ENCODE measurements at places on chromosomes 11 and 22.

- no peak for DNase-seq
Observed at GRCh38 chr11:14223636-14224288, 135.2 kb downstream of the RRAS2 start.

- DNase-seq = no peak
Observed at GRCh38 chr11:1504138-1504537, 17.6 kb upstream of the MOB2 start.

DNA sequence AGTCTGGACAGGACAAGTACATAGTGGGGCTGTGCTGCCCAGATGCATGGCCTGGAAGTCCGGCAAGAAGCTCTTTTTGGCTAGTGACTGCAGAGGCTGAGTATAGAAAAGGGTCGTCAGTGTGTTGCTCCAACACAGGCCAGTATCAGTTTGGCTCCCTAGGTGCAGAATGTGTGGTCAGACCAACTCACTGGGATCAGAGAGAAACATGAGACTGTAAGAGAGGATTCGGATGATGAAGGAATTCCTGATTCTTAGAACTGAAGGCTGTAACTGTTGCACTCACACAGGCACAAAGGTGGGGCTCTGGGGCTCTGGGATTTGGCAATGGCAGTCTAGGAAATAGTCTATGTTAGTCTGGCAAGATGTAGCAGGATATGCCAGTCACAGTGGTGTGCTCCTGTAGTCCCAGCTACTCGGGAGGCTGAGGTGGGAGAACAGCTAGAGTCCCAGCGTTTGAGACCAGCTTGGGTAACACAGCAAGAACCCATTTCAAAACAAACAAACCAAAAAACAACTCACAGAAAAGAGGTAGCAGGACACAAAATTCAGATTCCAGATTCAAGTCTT, 11.1 kb upstream of the UPB1 start:
- no peak for DNase-seq

GRCh38 chr11:46679241-46680163, 20.9 kb downstream of the ARHGAP1 start:
- no peak for DNase-seq

DNA sequence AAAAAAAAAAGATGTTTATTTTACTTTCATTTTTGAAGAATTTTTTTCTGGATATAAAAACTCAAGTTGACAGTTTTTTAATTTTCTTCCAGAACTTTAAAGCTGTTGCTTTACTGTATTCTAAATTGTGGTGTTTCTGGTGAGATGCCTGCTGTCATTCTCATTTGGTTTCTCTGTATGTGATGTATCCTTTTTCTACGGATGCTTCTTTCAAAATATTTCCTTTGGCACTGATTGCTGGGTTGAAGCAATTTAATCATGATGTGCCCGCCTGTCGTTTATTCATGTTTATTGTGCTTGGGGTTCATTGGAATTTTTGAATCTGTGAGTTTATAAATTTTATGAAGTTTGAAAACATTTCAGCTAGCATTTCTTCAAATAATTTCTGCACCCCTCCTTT, 29.4 kb upstream of the CTSD start:
- no peak for DNase-seq

GRCh38 chr11:35166369-35167360, 27.7 kb downstream of the CD44 start:
- DNase-seq = no peak

DNA sequence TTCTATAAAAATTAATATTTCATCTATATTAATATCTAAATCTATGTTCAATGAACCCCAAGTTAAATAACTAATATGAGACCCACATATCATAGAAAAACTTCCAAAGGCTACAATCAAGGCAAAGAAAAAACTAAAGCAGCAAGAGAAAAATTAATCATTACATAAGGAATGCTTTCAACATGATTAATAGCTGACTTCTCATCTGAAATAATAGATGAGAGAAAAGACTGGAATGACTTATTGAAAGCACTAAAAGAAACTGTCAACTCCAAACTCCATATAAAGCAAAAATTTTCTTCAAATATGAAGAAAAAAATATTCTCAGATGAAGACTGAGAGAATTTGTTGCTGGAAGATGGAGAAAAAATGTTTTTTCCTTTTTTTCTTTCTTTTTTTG, 13.0 kb downstream of the TRIM5 start:
- no peak for DNase-seq

GRCh38 chr11:64095949-64096348, 60.2 kb downstream of the FLRT1 start:
- no peak for DNase-seq

GRCh38 chr11:120819437-120820365, 204.2 kb upstream of the TBCEL start:
- DNase-seq = no peak

DNA sequence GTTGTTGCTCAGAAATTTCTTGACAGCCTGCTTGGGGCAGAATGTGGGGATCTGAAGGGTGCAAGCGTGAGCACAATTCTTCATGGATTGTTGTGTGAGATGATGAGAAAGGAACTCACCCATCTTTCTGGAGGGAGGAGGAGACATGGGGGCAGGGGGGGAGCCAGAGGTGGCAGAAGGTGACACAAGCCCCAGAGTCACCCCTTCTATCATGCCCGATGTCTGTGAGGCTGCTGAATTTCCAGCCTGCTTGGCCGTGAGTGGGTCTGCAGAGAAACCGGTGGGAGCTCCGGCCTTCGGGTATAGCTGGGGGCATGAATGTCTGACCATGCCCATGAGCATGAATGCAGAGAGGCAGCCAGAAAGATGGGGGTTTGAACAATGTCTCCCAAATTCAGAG, 870.7 kb downstream of the TBC1D22A start:
- DNase-seq = no peak

GRCh38 chr11:9060700-9061111, 30.7 kb downstream of the SCUBE2 start:
- DNase-seq = peak; percentile 72

GRCh38 chr11:64222651-64223000, 3.4 kb downstream of the TRPT1 start:
- DNase-seq = no peak

GRCh38 chr11:27464909-27465308, 7.7 kb downstream of the LGR4 start:
- DNase-seq = no peak

DNA sequence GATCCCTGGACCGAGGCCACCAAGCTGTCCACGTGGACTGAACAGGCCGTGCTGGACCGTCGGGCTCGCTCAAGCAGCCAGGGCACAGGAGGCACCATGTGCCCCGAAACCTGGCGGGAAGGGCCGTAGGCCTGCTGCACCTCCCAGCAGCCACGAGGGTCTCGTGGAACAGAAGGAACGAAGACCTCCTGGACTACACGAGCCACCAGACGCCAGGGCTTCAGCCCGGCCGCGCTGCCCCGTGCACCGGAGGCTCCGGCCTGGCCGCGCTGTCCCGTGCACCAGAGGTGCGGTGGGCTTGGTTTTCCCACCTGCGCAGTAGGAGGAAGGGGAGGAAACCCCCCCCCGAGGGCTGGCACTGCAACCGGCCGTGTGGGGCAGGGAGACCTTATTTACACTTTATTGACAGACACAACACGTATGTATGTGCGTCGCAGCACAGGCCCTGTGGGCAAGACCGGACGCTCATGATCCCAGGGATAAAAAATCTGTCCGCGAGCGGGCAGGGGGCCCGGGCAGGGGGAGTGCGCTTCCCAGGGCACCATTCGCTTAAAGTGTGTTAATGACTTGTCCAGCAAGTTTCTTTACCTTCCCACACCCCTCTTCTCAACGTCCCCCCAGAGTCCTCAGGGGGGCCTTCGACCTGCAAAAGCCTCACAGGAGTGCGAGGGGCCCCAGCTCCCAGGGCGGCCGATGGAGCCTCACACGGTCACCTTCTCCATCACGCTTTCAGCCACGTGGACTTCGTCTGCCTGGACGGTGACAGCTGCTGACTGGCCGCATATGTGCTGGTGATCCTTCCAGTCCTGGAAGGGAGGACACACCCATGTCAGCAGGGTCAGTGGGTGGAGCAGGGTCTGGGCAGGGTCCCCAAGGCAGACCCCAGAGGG, 7.0 kb downstream of the DRD4 start:
- DNase-seq = no peak

- no peak for DNase-seq
Observed at GRCh38 chr22:29454276-29454675, 15.9 kb downstream of the RFPL1 start.

GRCh38 chr22:28310299-28310698, 369.3 kb downstream of the TTC28 start:
- no peak for DNase-seq

DNA sequence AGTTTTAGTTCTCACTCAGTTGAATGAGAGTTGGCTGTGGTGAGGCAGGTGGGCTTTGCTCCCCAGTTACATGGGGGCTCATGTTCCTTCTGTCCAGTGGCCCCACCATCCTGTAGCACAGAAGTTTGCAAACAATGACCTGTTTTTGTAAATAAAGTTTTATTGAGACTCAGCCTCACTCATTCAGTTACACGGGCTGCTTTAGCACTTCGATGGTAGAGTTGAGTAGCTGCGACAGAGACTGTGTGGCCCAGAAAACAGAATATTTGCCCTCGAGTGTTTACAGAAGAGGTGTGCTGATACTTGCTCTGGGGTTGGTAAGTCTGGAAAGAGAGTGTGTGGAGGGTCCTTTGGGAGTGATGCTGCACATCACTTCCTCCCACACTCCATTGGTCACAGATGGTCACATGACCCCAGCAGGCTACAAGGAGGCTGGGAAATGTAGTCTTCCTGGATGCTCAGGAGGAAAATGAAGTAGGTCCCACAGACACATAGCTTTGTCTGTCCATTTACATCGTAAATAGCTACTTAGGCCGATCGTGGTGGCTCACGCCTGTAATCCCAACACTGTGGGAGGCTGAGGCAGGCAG, 34.6 kb downstream of the IFT27 start:
- no peak for DNase-seq

- no peak for DNase-seq
Observed at GRCh38 chr11:114105611-114106010, 46.1 kb downstream of the ZBTB16 start.

DNA sequence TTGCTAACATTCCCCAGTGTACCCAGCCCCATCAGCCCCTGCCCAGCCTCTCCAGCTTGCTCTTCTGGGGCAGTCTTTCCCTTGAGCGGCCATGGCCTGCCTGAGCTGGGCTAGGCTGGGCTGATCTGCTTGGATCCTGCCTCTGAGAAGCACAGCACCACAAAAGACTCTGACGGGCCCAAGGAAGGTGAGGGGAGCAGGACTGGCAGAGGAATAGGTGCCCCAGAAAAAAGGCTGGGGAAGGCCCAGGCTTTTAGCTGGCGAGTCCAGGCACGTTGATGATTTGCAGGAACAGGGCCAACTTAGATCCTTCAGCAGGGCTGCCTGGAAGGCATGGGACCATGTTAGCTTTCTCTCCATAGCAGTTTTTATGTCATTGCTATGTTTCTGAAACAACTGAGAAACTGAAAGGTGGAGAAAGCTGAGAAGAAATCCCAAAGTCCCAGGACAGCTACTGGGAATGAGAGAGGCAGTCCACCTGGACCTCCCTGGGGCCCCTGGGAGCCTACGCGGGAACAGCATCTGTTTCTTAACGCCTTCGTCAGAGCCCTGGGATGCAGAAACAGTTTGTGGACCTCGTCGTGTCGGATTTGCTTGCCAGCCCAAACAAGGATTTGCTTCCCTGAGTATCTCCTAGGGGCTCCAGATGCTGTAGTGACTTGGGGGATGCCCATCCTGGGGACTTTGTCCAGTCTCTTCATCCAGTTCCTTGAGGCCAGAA, 24.4 kb upstream of the FXYD6 start:
- DNase-seq = no peak

- DNase-seq = no peak
Observed at GRCh38 chr11:75474240-75474639, 41.2 kb upstream of the KLHL35 start.

DNA sequence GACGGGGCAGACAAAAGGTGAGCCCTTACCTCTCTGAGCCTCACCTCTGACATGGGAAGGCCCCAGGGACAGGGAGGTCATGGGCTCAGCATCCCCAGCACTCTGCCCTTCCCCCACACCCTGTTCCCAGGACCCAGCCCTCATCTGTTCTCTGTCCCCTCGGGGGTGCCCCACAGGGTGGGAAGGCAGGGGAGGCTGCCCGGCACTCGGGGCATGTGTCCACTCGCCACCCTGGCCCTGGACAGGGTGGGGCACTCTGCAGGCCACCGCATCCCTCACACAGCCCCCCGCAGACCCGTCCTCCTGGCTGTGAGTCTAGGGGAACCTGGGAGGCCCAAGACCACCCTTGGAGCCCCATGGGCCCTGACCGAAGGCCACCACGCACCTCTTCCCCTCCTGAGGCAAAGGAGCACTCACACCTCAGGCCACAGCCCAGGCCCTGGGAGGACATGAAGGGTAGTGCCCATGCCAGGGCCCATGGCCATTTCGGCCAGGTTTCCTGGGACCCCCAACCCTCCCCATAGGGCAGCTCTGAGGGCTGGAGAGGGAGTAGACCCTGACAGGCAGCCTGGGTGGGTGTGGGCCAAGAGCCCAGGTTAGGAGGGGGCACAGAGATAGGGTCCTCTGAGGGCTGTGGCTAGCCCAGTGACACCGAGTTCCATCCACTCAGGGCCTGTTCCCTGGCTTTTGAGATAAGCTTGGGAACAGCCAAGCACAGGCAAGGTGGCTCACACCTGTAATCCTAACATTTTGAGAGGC, 193.1 kb downstream of the IGLL1 start:
- DNase-seq = peak; percentile 32

- DNase-seq = no peak
Observed at GRCh38 chr11:78033040-78033439, 10.0 kb upstream of the KCTD14 start.

GRCh38 chr11:112856591-112856990, 104.6 kb upstream of the NCAM1 start:
- no peak for DNase-seq

GRCh38 chr11:75184757-75185425, 34.0 kb downstream of the SLCO2B1 start:
- DNase-seq = no peak

GRCh38 chr11:125941619-125942611, 3.9 kb upstream of the VSIG10L2 start:
- DNase-seq = peak; percentile 81

- DNase-seq = no peak
Observed at GRCh38 chr22:45889093-45889538, 87.8 kb downstream of the WNT7B start.

- DNase-seq = no peak
Observed at GRCh38 chr11:13260201-13260962, 17.2 kb upstream of the BMAL1 start.

GRCh38 chr11:72635309-72635915, 38.8 kb downstream of the PDE2A start:
- no peak for DNase-seq

- no peak for DNase-seq
Observed at GRCh38 chr22:34738661-34739400, 327.1 kb upstream of the ISX start.

- DNase-seq = no peak
Observed at GRCh38 chr11:69231466-69232018, 62.4 kb upstream of the MYEOV start.

- peak; percentile 36 for DNase-seq
Observed at GRCh38 chr22:41094041-41094593, 1.7 kb downstream of the EP300 start.

GRCh38 chr11:129453293-129453721, 77.7 kb downstream of the BARX2 start:
- DNase-seq = no peak

DNA sequence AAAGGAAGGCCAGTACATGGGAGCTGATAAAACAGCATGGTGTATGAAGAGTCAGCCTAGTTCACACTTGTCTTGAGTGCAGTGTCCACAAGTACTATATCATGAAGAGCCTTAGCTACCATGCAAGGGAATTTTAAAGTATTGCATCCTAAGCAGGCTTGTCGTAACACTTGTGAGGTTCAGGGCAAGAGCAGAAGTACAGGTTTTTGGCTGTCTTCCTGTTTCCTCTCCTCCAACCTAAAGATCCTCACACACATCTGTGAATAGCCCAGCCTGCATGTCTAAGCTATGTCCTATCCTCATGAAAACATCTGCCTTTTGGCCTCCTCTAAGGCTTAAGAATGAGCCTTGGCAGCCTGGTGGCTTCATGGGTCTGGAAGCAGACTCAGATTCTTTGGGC, 34.6 kb upstream of the TMEM123 start:
- DNase-seq = no peak
